Activated B cell treated with CpG ODN at 0.5 μM for 24 hours (primary cell): ENCODE measurements at places on chromosomes 12 and 14. TPM values are rescaled to one million over a fixed set of nuclear protein-coding genes. Genes with fewer than 3 reads are reported as not detected.
A peak's percentile ranks its signal among the peaks of the same experiment; 100 is the strongest.

KRT84 gene
- total RNA-seq: not detected in 2 replicates

PTPRR gene
- total RNA-seq: not detected in 2 replicates

ENTPD5 gene
- total RNA-seq: 9.3 and 10.4 TPM in 2 replicates

ZFHX2 gene
- 2.2 and 2.6 TPM in 2 replicates for total RNA-seq

MFAP5 gene
- 0.35 TPM in 1 of 2 replicates, not detected in the other for total RNA-seq

C12orf54 gene
- total RNA-seq: not detected in 2 replicates

RFX4 gene
- total RNA-seq: not detected in 2 replicates

FAM90A1 gene
- not detected in 2 replicates for total RNA-seq

SERPINA10 gene
- total RNA-seq: not detected in 2 replicates

DNA sequence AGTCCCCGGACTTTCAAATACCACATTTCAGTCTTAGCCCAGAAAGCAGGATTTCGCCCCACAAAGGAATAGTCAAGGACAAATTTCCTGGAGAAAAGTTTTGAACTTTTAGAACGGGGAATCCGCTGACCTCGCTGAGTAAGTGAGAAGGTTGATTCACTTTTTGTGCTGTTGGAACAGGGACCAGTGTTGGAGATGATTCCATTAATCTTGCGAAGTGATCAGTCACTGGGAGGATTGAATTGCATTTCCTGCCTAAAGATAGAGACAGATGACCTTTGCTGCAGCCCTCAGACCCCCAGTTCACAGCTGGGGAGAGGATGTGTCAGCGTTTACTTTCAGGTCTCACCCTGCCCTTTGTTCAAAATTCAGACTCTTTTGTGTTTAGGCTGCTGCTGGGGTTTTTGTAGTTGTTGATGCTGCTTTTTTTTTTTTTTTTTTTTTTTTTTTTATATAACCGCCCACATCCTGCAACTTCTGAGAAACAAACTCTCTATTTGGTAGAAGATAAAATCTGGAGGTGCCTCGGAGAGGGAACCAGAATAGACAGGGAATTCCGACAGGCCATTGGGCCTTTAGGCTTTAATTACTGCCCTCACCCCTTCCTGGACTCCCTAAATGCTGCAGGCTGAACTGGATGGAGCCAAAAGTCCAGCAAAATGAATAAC lies 9.8 kb upstream of the KDM2B start:
- DNase-seq: peak; percentile 33

- no peak for DNase-seq
These were observed 13.3 kb downstream of the TSPAN9 start for GRCh38 chr12:3090240-3091037.

DNA sequence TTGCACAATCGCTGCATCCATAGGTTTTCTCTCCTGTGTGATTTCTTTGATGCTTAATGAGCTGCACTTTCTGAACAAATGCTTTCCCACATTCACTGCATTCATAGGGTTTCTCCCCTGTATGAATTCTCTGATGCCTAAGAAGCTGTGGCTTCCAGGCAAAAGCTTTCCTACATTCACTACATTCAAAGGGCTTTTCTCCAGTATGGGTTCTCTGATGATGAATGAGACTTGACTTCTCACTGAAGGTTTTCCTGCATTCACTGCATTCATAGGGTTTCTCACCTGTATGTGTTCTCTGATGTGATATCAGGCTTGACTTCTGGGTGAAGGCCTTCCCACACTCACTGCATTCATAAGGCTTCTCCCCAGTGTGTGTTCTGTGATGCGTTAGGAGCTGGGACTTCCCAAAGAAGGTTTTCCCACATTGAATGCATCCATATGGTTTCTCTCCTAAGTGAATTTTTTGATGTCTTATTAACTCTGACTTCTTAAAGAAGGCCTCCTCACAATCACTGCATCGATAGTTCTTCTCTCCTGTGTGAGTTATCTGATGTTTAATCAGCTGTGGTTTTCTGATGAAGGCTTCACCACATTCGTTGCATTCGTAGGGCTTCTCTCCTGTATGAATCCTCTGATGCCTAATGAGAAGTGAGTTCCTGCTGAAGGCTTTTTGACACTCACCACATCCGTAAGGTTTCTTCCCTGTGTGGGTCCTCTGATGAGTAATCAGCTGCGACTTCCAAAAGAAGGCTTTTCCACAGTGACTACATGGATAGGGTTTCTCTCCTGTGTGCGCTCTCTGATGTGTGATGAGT lies 30.3 kb downstream of the ZNF605 start:
- no peak for DNase-seq

DNA sequence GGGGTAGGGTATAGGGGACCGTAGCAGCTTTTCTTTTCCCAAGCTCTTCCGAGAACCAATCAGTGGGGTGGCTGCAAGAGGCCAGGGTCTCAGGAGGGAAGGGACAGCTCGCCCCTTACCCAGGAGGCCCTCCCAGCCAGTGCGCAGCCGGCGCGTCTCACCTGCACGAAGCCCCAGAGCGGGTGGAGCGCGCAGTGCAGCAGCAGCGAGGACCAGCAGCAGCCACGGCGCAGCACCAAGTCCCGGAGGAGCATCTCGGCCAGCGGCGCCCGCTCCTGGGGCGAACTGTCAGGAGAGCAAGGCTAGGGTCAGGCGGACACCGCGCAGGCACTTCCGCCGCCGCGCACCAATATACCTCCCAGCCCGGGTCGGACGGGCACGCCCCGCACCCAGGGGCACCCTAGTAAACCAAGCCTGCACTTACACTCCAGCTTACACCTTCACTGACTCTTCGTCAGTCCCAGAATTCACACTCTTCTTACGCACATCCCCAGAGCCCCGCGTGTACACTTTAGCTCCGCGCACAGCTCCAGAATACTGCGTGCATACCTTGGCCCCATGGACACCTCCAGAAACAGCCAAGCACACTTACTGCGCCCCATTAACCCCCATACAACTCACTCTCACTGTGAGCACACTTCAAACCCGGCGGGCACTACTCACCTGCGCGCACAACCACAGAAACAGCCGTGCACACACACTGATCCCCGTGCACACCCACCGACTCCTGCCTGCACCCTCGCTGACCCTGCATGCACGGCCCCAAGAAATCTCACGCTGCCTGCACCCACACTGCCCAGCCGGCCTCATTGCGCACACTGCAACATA lies 606 bp downstream of the PRIMA1 start:
- no peak for DNase-seq

GRCh38 chr12:11804130-11804529 lies 154.7 kb downstream of the ETV6 start:
- DNase-seq: no peak

DNA sequence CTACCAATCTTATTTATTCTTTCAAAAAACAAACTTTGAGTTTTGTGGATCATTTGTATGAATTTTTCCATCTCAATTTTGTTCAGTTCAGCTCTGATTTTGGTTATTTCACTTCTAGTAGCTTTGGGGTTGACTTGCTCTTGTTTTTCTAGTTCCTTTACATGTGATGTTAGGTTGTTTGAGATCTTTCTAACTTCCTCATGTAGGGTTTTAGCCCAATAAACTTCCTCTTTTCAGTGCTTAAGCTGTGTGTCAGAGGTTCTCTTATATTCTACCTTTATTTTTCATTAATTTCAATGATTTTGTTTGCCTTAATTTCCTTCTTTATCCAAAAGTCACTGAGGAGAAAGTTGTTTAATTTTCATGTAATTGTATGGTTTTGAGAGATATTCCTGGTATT lies 860.4 kb upstream of the FBXO33 start:
- DNase-seq: no peak

DNA sequence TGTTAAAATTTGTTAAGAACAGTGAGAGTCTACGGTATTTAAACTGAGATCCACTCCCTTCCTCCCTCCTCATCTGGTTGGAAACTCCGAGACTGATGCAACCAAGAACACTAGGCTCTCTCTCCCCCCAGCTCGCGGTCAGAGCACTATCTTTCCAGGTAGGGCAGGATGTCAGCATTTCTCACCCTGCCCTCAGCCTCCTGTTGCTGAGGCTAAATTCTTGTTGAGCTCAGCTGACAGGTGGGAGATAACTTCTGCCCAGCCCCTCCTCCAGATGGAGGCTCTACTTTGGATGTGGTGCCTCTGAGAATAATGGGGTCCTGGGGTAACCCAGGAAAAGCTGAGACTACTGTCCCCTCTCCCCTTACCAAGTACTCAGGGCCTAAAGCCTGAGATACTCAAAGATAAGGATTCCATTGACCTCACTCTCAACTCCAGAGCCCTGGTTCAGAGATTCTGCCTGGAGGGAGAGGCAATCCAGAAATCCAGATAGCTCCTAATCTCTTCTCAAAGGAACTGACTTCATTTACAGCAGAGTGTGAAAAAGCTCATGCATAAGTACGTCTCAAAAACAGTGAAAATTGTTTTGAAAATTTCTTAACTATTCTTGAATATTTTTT lies 110.1 kb downstream of the EML5 start:
- DNase-seq: no peak

DNA sequence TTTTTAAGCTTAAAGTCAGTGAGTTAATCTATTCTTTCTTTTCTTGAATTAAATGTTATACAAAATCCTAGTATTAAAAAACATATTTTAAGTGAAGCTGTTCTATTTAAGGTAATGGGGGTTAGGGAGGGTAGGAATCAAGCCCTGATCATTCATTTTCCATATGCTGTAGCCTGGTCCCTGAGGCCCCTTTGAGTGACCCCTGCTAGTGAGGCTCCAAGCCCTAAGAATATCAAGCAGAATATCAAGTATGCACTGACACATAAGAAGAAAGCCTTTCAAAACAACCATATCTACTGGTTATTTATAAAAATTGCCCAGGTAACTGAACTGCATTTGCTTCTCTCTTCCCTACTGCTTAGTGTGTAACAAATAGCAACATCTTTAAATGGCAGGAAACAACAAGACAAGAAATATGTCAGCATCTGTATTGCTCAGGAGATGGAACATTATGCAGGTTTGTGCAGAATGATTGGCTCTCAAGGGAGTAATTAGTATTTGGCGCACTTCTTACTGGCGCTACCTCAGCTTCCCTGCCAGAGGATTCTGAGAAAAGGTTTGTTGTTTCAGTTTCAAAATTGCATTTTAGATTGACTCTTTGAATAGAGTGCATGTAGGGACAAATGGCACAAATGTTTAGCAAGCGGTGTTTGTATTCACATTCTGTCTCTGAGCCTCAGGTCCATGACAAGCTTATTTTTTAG lies 223.0 kb downstream of the DUSP6 start:
- no peak for DNase-seq

DNA sequence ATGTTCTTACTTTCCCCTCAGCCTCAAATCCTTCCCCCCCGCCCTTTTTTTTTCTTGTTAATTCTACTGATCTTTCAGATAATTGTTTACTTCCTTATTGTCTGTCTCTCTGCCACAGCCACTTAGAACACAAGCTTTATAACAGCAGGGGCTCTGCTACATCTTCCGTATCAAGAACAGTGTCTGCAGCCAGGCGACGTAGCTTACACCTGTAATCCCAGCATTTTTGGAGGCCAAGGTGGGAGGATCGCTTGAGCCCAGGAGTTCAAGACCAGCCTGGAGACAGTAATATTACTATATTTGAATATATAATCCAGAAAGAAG lies 5.4 kb downstream of the SOS2 start:
- DNase-seq: no peak

GRCh38 chr12:51848841-51849735 lies 570 bp upstream of the FIGNL2 start:
- DNase-seq: no peak

DNA sequence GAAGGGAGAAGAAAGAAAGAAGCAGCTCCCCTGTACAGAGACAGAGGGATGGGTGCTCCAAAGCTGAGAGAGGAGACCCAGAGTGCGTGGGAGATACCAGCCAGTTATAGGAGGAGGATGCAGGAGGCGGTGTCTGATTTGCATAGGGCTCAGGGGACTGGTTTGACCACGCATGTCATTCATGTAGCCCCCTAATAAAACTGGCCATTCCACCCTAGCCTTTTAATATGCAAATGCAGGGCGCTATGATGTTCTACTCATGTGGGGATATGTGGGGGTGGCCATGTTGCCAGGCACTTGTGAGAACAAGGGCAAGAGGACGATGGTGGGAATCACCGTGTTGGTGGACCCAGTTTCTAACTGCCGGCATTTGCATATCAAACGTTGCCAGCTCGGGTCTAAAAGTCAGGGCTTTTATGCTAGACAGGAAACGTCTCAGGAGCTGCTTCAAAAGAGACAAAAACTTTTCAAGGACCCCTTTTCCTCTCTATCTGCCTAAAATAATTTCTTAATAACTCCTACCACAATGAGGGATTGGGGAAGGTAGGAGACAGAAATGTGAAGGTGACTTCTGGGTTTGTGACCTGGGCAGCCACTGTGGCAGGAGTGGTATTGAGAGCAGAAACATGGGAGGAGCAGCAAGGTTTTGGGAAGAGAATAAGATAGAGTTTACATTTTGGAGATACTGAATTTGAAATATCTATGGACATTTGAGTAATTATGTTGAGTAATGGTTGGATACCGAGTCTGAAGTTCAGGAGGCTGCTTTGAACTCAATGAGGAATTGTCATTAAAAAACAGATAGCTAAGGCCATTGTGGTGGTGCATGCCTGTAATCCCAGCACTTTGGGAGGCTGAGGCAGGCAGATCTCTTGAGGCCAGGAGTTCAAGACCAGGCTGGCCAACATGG lies 2.2 kb upstream of the ATXN3 start:
- peak; percentile 18 for DNase-seq
